ENCODE measurements at places on chromosomes 3 and 15.

- no peak for DNase-seq
These were observed 588.7 kb upstream of the CBLB start for GRCh38 chr3:106457281-106458180.

DNA sequence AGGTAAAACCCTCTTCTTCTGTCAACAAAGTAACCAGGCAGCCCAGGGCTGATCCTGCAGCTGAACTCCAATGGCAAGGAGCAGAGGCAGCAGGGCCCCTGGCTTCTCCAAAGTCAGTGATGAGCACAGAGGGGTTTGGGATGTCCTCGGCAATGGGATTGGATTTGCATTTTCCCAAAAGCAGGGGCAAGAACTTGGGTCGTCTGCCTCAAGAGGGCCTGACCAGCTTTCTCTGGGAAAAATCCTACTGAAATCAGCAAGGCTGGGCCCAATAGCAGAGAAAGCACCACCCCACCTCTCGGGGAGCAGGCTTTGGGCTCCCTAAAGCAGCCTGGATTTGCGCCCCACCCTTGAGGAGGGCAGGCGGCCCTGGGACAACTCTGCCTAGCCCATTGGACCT is 210.0 kb upstream of the IGF1R start:
- no peak for DNase-seq

GRCh38 chr15:90839187-90840071 is 29.0 kb upstream of the FURIN start:
- DNase-seq: no peak

DNA sequence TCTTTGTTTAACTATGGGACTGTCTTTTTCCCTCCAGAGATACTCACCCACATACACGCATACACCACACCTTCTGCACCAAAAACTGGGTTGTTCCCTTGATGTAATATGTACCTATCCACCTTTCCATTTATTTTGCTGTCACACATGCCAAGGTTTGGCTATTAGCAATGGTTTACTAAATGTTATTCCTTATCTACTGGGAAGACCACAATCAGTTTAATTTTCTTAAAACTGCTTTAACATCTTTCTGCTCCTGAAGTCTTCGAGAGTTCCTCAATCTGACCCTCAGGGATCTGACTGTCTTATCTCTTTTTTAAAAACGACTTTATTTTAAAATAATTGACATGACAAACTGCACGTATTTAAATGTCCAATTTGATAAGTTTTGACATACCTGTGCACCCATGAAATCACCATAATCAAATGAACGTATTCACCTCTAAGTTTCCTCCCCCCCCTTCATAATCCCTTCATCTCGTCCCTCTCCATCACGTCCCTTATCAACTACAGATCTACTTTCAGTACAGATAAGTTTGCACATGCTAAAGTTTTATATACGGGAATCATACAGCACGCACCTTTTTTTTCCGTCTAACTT is 805 bp upstream of the TRPM7 start:
- no peak for DNase-seq

- DNase-seq: no peak
These were observed 80.7 kb downstream of the MBNL1 start for GRCh38 chr3:152349392-152349791.

- DNase-seq: no peak
These were observed 162.1 kb upstream of the LRIG1 start for GRCh38 chr3:66662894-66663293.

- no peak for DNase-seq
These were observed 22.7 kb upstream of the ALCAM start for GRCh38 chr3:105343991-105344390.

DNA sequence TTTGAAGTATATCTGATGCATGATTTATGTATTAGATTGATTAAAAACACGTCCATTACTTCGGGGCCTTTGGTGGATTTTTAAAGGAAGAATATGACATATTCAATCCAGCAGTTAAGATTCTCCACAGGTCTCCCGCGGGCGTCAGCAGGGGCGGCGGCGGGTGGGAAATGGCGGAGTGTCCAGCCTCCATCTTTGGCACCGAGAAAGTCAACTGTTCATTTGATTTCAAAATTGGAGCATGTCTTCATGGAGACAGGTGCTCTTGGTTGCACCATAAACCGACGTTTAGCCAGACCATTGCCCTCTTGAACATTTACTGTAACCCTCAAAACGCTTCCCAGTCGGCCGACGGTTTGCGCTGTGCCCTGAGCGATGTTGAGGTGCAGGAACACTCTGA is 7.2 kb upstream of the NANOGP8 start:
- no peak for DNase-seq

- DNase-seq: no peak
These were observed 344.6 kb downstream of the SV2B start for GRCh38 chr15:91444656-91445055.

All from stimulated activated CD8-positive, alpha-beta memory T cell treated with anti-CD3 and anti-CD28 coated beads, Interleukin-12 subunit alpha, Interleukin-12 subunit beta, amount 100 ng/mL, for 1 hour (primary cell).